ENCODE measurements at places on chromosomes 4 and X. TPM values are rescaled to one million over a fixed set of nuclear protein-coding genes. Genes with fewer than 3 reads are reported as not detected.

GRCh38 chr4:159248384-159249178 lies 145.7 kb downstream of the RAPGEF2 start:
- DNase-seq: peak; percentile 80

Gene NCAPG
- 74.7 TPM for total RNA-seq

DNA sequence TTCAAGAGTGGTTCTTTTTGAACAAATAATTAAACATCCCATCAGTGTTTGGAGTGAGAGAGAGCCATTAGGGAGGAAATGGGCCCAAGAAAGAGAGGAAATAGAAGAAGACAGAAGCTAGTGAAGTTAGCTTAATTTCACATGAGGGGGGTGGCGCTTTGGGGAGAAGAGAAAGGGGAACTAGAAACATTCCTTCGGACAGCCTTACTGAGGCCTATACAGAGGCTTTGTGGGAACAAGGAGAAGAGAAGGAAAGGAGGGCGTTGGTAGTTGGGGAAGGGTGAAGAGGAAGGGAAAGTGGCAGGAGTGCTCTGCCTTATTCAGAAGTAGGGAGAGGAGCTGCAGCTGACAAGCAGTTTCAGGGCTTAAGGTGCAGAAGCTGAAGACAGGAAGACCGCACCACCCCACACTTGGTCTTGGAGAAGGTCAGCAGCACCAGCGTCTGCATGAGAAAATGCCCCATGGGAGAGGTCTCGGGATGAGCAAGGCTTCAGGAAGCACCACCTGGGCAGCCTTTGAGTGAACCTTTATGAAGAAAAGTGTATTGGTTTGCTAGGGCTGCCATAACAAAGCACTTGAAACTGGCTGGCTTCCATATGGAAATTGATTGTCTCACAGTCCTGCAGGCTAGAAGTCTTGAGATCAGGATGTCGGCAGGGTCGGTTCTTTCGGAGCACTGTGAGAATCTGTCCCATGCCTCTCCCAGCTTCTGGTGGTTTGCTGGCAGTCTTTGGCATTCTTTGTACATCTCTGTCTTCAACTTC lies 85.1 kb downstream of the KIT start:
- no peak for DNase-seq

Gene PPP1R2C
- total RNA-seq: not detected

- DNase-seq: no peak
Observed at GRCh38 chrX:154325541-154325940, 29.9 kb downstream of the TKTL1 start.

Gene BTC
- not detected for total RNA-seq

Gene NPFFR2
- 0.43 TPM for total RNA-seq

Gene SPACA5B
- total RNA-seq: not detected

Gene CNGA1
- not detected for total RNA-seq

Gene DDX53
- total RNA-seq: not detected

Gene ITIH6
- not detected for total RNA-seq

DNA sequence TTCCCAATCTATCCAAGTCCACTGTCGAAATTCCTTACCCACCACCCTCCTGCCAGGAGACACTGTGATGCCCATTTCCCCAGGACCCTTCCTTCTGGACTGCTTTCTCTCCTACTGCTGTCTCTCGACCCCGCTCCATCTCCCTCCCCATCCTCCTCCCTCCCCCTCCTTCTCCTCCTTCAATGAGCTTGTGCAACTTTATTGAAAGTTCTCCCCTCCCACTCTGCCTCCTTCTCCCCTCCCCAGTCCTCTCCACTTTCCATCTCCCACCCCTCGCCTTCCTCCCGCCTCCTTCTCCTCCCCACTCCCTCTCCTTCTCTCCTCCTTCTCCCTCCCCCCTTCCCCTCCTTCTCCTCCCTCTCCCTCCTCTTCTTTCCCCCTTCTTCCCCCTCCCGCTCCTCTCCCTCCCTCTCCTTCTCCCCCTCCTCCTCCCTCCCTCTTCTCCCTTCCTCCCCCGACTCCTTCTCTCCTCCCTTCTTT lies 116.6 kb upstream of the FAT1 start:
- DNase-seq: no peak

DNA sequence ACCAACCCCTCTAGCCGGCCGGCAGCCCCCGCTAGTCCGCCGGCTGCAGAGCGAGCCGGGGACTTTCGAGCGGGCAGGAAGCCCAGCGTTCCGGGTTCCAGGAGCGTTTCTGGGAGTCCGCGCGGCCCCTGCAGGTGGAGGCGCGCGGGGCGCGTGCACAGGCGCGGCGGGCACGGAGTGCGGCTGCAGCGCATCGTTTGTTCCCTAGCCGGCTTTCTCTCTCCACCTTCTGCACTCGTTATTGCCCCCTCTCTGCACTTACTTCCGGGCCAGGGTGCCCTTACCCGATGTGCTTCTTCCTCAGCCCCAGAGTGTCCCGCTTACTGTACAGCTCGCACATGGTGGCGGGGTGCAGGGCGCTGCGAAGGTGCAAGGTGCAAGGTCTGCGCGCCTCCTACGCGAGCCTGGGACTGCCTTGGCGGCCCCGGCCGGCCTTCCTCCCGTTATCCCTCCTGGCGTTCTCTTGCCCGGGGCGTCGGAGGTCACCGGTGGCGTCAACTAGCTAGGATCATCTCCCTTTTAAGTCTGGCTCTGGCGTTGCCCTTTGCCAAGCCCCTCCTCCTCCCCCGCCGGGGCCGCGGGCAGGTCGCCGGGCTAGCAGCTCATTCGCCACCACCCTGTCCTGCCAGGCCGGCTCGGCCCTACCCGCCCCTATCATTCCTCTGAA lies at the start of gene ETNPPL:
ETNPPL (minus strand) TSS at position 495 of the 667 bp plus-strand sequence; CDS start at position 340, 155 bp downstream.
- DNase-seq: peak; percentile 13

DNA sequence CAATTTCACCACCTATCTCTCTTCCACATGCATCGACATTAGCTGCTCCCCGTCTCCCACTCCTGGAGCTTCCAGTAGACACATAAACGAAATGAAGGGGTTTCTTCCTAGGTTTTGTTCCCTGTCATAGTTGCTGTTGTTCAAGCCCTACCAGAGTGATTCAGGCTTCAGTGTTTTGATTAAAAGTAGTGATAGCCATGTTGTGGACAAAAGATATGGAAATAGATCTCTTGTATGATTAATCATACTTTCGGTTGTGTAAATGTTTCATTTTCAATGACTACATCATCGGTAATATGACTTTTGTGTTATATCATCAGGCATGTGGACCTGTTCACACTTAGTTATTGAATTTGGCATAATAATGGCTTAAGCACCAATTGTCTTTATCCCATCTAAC lies 96.5 kb upstream of the KLF3 start:
- DNase-seq: no peak
